ENCODE measurements at places on chromosomes 6 and 20.

DNA sequence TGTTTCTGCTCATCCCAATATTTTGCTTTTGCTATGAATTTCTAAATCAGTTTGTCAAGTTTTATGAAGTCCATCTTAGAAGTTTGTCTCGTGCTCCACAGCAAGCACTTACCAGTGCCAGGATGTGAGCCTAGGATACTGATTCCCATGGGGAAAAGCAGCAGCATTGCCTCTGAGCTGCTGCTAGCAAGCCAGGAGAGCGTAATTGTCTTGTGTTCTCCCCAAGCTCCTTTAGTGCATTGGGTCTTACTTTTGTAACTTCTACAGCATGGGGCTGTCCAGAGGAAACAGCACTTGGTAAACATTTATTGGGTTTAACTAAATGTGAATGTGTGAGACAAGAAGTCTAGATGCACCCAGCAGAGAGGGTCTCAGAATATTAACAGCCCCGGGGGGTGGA is 76.1 kb downstream of the RNF182 start:
- DNase-seq = no peak

- no peak for DNase-seq
Observed at GRCh38 chr6:21354805-21355238, 238.7 kb upstream of the SOX4 start.

GRCh38 chr6:8888468-8888867 is 453.1 kb upstream of the SLC35B3 start:
- DNase-seq = no peak

- no peak for DNase-seq
Observed at GRCh38 chr20:52446421-52447224, 255.0 kb upstream of the ZFP64 start.

DNA sequence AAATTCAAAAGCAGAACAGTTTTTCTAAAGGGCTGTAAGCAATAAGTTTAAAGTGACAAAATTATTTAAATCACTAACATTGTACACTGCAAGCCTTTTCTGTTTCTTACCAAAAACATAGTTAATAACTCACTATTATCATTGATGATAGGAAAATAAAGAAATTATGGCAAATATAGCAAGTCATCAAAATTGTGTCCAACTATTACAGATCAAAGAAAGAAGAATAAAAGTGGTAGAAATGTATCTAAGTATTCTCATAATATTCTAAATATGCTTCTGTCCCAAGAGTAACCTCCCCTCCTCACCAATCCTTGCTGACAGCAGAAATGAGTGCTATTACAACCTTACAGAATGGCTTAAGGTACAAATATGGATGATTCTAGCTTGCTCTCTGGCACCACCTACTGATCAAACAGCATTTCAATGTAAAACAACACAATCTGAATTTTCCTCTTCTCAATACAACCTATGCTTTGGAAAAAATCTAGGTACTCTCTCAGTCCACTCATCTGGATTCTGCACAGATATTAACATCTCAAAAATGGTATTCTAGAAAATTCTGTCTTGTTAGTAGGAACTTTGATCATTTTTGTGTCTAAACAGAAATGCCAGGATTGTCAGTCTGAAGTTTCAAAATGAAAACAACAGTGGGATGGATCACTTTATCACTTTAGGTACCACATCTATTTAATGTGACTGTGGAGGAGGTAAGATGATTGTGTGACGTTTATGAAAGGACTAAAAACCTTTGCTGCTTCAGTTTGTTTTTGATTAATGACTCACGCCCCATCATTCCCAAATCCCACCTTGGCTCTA is 40.9 kb downstream of the ZFP64 start:
- no peak for DNase-seq

- DNase-seq = no peak
Observed at GRCh38 chr6:5149159-5149704, 64.1 kb downstream of the PPP1R3G start.

GRCh38 chr6:155408981-155409380 is 46.7 kb downstream of the NOX3 start:
- no peak for DNase-seq

DNA sequence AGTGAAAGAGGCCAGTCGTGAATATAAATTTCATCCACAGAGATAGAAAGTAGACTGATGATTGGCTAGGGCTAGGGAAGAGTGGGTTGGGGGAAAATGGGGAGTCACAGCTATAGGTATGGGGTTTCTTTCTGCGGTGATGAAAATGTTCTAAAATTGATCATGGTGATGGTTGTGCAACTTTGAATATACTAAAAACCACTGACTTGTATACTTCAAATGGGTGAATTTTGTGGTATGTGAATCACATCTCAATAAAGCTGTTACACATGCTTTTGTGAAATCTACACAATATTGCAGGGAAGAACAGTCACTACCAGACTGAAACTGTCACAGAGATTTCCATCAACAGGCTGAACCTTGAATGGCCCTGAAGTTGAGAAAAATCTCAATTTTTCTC is 61.5 kb downstream of the LYRM4 start:
- DNase-seq = no peak

DNA sequence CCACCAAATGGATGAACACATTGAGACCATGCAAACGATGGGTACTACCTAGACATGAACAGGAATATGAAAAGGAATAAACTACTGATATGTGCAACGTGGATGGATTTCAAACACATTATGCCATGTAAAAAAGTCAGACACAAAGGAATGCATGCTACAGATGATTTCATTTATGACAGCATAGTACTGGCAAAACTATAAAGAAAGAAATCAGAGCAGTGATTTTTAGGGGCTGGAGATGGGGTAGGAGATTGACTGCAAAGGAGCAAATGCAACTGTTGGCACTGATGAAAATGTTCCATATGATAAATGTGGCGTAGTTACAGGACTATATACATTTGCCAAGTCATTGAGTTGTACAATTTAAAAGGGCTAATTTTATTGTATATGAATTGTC is 13.4 kb upstream of the COL12A1 start:
- DNase-seq = no peak

- no peak for DNase-seq
Observed at GRCh38 chr6:105997482-105997881, 88.7 kb upstream of the PRDM1 start.

- DNase-seq = no peak
Observed at GRCh38 chr20:52200870-52201269, 9.3 kb upstream of the ZFP64 start.

GRCh38 chr6:163355426-163355991 is 59.0 kb upstream of the QKI start:
- no peak for DNase-seq

GRCh38 chr20:52484438-52484837 is 292.9 kb upstream of the ZFP64 start:
- no peak for DNase-seq

GRCh38 chr20:9294041-9294440 is 220.3 kb upstream of the LAMP5 start:
- no peak for DNase-seq

DNA sequence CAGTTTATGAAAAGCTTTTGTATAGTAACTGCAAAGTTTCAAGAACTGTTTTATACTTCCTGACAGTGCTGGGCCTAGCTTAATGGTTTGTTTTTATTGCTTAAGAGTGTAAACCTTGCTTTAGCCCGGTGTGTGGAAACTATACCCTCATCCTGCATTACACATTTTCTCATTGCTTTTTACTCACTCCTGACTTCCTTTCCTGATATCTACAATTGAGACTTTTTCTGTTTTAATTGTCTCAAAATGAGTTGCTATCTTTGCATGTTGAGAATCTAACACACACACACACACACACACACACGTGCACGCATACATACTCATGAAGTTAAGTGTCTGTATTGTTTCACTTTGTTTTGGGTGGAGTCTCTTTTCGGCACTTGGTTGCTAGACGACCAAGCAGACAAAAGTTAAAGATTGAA is 16.7 kb downstream of the BMP2 start:
- DNase-seq = no peak

GRCh38 chr6:11448038-11448437 is 89.5 kb upstream of the TMEM170B start:
- no peak for DNase-seq

- DNase-seq = no peak
Observed at GRCh38 chr20:5072756-5073659, 46.8 kb downstream of the PCNA start.

- DNase-seq = no peak
Observed at GRCh38 chr6:22600059-22600458, 30.7 kb downstream of the HDGFL1 start.

GRCh38 chr20:46398963-46399362 is 7.5 kb downstream of the ELMO2 start:
- no peak for DNase-seq

GRCh38 chr6:57173056-57173885 is 1.1 kb downstream of the BAG2 start:
- DNase-seq = peak; percentile 3

- DNase-seq = no peak
Observed at GRCh38 chr6:166052837-166053236, 114.8 kb downstream of the TBXT start.

GRCh38 chr6:136921936-136922684 is at the start of gene SLC35D3:
SLC35D3 (plus strand) TSS chr6:136922301; CDS start chr6:136922429, 128 bp downstream.
- DNase-seq = peak; percentile 5

GRCh38 chr6:106974999-106975737 is 639 bp upstream of the CD24 start:
- no peak for DNase-seq

DNA sequence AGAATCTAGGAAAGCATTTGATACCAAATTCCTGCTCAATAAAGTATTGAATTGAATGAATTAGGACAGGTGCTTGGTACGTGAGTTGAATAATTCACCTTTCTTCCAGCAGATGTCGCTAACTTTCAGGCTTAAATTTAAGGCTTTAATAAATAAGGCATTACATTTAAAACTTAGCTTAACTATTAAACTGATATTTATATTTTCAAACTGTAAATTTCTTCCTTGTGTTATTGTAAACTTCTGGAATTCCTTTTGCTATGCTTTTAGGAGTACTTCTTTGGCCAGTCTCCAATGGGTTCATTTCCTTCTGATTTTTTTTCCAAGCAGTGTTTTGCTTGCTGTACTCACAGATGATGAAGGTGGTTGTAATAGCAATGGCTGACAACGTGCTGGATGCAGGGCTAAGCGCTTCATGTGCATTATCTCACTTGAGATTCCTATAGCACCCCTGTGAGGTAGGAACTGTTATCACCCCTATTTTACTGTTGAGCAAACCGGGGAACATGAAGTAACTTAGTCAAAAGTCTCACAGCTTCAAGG is 71.3 kb upstream of the SLC2A12 start:
- no peak for DNase-seq

- no peak for DNase-seq
Observed at GRCh38 chr6:30931969-30932645, at the start of gene SFTA2. SFTA2 (minus strand) TSS chr6:30932170; CDS start chr6:30932096, 74 bp downstream.

GRCh38 chr20:62025394-62025793 is 40.3 kb downstream of the TAF4 start:
- DNase-seq = no peak

GRCh38 chr20:21613512-21613911 is 92.0 kb upstream of the PAX1 start:
- DNase-seq = no peak

- no peak for DNase-seq
Observed at GRCh38 chr20:3227506-3227905, 11.5 kb downstream of the SLC4A11 start.

DNA sequence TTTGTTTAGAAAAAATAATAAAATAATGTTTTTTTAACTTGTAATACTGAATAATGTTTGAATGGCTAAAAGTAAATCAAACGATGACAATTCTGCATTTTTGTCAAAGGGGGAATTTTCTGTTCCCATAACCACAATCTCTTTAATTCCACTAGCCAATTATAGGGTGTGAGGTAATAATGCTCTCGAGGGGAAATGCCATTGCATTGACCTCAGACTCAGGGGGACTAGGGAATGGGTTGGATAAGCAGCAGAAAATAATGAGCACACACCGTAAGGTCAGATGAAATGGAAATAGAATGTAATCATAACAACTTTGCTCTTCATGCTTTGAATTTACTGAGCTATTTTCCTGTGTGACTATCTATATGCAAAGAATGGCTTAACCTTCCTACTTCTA is 584.7 kb downstream of the RFPL4B start:
- no peak for DNase-seq

DNA sequence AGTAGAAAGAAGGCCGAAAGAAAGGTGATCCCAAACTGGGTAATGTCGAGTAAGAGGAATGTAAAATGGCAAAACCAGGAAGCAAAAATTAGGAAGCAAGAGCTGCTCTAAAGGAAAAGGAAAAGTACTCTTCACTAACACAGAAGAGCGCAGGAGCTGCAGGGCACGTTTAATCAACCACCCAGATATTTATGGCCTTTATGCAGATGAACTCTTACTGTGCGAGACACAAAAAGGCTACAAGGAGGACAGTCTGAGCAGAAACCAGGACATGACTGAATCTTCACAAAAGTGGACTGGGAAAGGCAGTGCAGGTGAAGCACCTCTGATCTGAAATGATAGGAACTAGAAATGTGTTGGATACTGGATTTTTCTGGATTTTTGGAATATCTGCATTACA is 15.2 kb upstream of the PRR18 start:
- DNase-seq = no peak

DNA sequence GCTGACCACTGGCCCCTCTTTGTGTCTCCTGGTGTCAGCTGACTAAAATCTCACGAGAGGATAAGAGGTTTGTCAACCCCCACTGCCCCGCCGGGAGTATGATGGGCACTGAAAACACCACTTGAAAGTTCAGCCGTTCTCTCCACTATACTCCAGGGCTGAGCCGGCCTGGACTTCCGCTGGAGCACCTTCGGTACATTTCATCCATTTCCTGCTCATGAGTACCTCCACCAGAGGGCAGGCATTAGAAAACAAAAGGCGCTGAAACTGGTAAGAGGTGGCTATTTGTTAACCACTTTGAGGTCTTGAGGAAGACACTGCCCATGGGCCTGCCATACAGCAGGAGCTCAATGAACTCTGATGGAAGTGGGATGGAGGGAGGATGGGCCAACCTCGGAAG is 17.9 kb upstream of the ANKRD60 start:
- DNase-seq = no peak

DNA sequence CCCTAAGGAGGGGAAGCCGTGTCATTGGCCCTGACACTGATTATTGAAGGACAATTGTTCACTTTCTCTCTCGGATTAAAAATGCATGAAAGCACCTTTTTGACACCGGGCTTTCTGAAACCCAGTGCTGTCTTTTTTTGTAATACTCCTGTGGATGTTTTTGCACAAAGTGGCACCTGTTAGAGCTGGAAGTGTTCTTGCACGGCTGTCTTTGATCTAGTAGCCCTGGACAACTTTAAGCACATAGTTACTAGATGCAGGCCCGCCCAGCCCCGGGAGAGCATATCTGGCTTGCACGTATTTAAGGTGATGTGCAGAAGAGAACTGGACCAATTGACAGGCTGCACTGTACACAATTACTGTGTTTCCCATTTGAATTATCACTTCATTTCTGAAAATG is 72.6 kb downstream of the ARID1B start:
- no peak for DNase-seq

DNA sequence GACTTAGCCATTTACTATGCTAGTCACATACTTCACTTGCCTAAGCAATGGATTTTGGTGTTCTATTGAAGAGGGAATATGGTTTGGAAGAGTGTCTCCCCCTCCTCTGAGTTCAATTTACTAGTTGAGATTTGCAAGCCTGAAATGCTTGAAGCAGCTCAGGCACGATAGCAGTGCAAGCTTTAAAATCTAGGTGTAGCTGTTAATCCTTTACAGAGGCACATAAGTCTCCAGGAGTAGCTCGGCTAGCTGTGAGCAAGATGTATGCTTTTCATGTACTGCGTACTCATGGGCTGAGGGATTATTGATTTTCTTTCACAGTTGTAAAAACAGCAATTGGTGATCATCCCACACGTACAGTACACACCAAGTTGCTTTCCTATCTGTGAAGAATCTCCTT is 726 bp downstream of the FLRT3 start:
- no peak for DNase-seq

- DNase-seq = no peak
Observed at GRCh38 chr6:22045261-22045912, 251.4 kb downstream of the PRL start.

Measured in stimulated activated naive CD4-positive, alpha-beta T cell treated with Interleukin-2 at 50 U/mL for 16 hours (primary cell).